ENCODE measurements at places on chromosomes 13 and 19. TPM values are rescaled to one million over a fixed set of nuclear protein-coding genes. Genes with fewer than 3 reads are reported as not detected.

DNA sequence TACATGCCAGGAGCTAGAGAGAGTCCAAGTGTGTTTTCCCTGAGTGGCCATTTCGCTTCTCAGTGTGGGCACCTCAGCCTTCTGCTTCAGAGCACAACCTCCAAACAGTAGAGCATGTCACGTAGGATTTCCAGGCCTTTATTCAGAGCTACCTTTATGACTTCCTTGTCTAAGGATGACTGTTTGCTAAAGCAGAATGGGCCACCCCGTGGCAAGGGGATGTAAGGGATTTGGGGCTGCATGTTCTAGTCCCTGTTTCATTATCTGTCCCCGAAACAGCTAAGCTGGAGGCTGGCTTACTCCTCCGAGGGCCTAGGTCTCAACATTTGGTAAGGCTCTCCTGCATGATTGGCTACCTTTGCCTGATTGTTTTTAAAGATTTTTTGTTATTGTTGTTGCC lies 6.0 kb downstream of the RNASEH2B start:
- H3K36me3 ChIP-seq: no peaks in the 10 kb centered on the region
- no peak overlapping the region for H3K27ac ChIP-seq
- H3K4me3 ChIP-seq: no peak overlapping the region
- H3K4me1 ChIP-seq: peaks cover 10% of the 10 kb centered on the region

DNA sequence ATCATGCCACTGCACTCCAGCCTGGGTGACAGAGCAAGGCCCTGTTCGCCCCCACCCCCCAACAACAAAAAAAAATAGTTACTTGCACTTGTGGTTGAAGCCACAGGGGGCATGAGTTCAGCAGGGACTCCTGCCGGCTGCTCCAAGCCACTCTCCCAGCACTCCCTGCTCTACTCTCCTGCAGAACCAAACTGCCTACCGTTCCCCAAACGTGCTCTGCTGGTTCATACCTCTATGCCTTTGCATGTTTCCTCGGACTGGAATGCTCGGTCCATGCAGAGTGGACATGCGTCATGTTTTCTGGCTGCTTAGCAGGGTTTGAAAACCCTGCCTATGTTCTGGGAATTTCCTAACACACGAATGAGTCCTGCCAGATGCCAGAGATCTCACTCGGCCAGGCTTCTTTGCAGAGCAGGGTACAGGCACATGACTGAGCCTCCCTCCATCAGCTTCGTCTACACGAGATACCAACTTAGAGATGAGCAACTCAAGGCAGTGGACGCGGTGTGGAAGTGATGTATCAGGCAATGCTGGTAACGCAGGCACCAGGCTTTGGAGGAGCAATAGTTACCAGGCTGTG lies 8.5 kb upstream of the SLC25A15 start:
- no peaks in the 10 kb centered on the region for H3K27me3 ChIP-seq
- no peaks in the 10 kb centered on the region for H3K36me3 ChIP-seq
- H3K27ac ChIP-seq: no peak overlapping the region

- no peak for DNase-seq
- H3K4me1 ChIP-seq: no peaks in the 10 kb centered on the region
- no peaks in the 10 kb centered on the region for H3K36me3 ChIP-seq
- H3K27ac ChIP-seq: no peak overlapping the region
- H3K4me3 ChIP-seq: no peak overlapping the region
Measured at GRCh38 chr13:79018166-79018565, 359.2 kb upstream of the OBI1 start.

GRCh38 chr13:111973186-111973585 lies 93.8 kb upstream of the SOX1 start:
- H3K4me3 ChIP-seq: no peak overlapping the region
- peaks cover 2% of the 10 kb centered on the region for H3K36me3 ChIP-seq
- peak; percentile 24 for DNase-seq
- H3K27me3 ChIP-seq: peaks cover 37% of the 10 kb centered on the region
- no peak overlapping the region for H3K27ac ChIP-seq

GRCh38 chr13:59607780-59608233 lies 555.9 kb downstream of the DIAPH3 start:
- no peaks in the 10 kb centered on the region for H3K27me3 ChIP-seq
- H3K27ac ChIP-seq: no peak overlapping the region
- no peaks in the 10 kb centered on the region for H3K4me1 ChIP-seq

DNA sequence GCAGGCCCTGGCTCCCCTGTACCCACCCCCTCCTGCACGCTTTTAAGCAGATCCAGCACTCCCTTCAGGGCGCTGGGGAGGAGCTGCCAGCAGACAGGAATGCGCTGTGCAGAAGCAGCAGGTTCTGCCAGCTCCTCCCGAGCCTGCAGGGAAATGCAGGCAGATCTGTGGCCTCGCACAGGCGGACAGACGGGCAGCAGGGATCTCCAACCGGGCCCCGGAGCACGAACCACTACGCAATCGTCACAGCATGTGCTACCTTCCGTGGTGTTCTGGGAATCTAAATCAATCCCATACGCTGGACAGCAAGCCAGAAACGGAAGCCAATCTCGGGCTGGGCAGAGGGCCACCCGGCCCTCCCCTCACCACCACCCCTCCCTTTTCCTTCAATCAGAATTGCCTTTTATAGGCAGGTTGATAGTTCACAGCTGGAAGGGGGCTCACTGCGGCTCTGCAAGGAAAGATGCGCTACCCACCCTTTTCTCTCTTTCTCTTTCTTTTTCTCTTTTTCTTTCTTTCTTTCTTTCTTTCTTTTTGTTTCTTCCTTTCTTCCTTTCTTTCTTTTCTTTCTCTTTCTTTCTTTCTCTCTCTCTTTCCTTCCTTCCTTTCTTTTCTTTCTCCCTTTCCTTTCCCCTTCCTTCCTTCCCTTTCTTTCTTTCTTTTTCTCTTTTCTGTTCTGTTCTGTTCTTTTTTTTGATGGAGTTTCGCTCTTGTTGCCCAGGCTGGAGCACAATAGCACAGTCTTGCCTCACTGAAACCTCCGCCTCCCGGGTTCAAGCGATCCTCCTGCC lies 99.9 kb downstream of the GNG7 start:
- no peaks in the 10 kb centered on the region for H3K36me3 ChIP-seq
- H3K27me3 ChIP-seq: no peaks in the 10 kb centered on the region
- H3K4me3 ChIP-seq: peak overlapping the region; percentile 18
- no peak for DNase-seq
- H3K4me1 ChIP-seq: peaks cover 23% of the 10 kb centered on the region

- H3K27ac ChIP-seq: no peak overlapping the region
- H3K4me1 ChIP-seq: peaks cover 33% of the 10 kb centered on the region
- no peak overlapping the region for H3K4me3 ChIP-seq
- peaks cover 9% of the 10 kb centered on the region for H3K36me3 ChIP-seq
Measured at GRCh38 chr19:2254064-2254872, 1.9 kb downstream of the JSRP1 start.

DNA sequence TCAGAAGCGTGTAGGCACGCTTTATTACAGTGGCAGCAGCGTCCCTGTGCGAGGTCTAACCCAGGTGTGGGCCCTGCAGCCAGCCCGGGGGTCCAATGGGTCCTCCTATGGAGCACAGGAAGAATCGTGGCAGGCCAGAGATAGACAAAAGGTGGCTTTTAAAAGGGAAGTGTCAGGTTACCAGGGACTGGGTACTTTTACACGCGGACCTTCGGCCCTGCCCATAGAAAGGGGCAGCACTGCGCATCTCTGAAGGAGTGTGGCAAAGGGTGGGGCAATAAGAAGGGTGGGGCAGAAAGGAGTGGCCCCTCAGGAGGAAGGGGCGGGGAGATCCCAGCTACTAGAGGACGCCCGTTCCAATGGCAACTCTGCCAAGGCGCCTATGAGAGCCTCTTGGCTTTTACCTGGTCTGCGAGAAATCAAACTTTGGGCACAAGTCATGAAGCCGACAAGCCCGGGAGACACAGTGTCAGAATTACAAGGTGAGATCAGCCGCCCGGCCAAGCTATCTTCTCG lies 1419.8 kb downstream of the UQCRFS1 start:
- peak overlapping the region; percentile 57 for H3K4me3 ChIP-seq
- H3K27ac ChIP-seq: peak overlapping the region; percentile 72
- H3K27me3 ChIP-seq: no peaks in the 10 kb centered on the region
- DNase-seq: no peak
- H3K36me3 ChIP-seq: peaks cover 8% of the 10 kb centered on the region

- H3K4me3 ChIP-seq: no peak overlapping the region
- H3K36me3 ChIP-seq: no peaks in the 10 kb centered on the region
- H3K4me1 ChIP-seq: no peaks in the 10 kb centered on the region
- H3K27ac ChIP-seq: no peak overlapping the region
- H3K27me3 ChIP-seq: no peaks in the 10 kb centered on the region
Measured at GRCh38 chr13:36804588-36804987, 14.4 kb upstream of the RFXAP start.

GRCh38 chr19:54418030-54418929 lies 3.0 kb downstream of the TTYH1 start:
- no peaks in the 10 kb centered on the region for H3K27me3 ChIP-seq
- peak; percentile 78 for DNase-seq
- H3K27ac ChIP-seq: peak overlapping the region; percentile 87
- peak overlapping the region; percentile 32 for H3K4me3 ChIP-seq
- H3K36me3 ChIP-seq: peaks cover 59% of the 10 kb centered on the region

DNA sequence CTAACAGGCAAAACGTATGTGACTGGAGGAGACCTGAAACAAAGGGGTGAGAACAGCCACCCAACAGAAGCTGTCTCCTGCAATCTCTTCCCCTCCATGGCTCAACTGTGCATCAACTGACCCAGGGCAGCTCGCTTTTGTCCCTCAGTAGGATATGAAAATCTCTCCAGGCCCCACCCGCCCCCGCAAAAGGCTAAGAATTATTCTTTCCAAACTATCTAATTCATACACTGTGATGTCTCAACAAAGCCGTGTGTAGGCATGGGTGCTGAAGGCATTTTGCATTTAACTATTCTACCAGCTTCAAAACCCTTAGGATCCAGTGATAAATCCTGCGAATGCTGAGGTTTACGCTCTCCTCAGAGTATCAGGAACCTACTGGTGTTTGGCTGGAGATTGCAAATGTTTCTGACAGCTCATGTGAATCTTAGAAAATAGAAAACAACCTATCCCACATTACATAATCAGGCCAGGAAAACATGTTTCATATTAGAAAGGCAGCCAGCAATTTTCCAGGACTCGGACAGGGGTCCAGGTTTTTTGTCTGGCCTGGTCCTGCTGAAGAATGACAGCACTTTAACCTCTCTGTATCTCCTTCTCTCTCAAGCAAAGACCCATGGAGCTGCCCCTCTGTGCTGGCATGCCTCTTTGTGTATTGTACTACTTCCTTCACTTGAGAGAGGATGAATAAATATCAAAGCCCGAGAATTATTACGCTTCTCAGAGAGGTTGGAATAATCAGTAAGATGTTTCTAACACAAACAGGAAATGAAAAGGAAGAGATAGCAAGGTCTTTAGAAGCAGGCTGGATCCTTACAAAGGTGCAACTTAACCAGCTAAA lies 17.3 kb downstream of the DHRS12 start:
- no peak overlapping the region for H3K27ac ChIP-seq
- peaks cover 15% of the 10 kb centered on the region for H3K4me1 ChIP-seq

DNA sequence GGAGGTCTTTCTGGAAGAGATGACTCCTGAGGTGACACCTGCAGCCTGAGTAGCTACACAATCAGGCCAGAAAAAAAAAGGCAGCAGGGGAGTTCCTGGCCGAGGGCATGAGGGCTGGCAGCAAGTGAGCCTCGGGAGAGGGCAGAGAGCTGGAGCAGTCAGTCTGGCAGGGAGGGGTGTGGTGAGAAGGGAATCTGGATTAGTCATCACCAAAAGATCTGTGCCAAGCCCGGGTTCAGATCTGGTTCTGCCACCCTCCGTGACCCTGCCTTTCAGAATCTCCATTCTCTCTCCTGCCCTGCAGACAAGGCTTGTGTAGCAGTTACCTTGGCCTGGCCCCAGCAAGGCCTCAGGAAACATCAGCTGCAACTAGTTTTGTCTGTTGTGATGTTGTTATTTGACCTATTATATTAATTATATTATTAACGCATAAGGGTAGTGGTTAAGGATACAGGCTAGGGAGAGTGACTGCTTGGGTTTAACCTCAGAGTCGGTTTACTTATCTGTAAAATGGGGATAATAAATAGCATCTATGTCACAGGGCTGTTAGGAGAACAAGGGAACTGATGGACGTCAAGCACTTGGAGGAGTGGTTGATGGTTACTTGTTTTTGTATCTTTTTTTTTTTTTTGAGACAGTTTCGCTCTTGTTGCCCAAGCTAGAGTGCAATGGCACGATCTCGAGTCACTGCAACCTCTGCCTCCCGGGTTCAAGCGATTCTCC lies 2.7 kb upstream of the CAPNS1 start:
- peaks cover 14% of the 10 kb centered on the region for H3K4me1 ChIP-seq
- no peaks in the 10 kb centered on the region for H3K27me3 ChIP-seq
- peaks cover 8% of the 10 kb centered on the region for H3K36me3 ChIP-seq
- no peak for DNase-seq
- no peak overlapping the region for H3K27ac ChIP-seq
- no peak overlapping the region for H3K4me3 ChIP-seq

- no peak for DNase-seq
- H3K27me3 ChIP-seq: no peaks in the 10 kb centered on the region
- H3K4me1 ChIP-seq: peaks cover 42% of the 10 kb centered on the region
- peaks cover 68% of the 10 kb centered on the region for H3K36me3 ChIP-seq
- H3K4me3 ChIP-seq: no peak overlapping the region
Measured at GRCh38 chr13:113046883-113047244, 58.7 kb upstream of the F7 start.

GRCh38 chr13:79056706-79057105 lies 349.3 kb downstream of the RBM26 start:
- H3K4me3 ChIP-seq: no peak overlapping the region
- no peaks in the 10 kb centered on the region for H3K27me3 ChIP-seq
- DNase-seq: no peak
- no peaks in the 10 kb centered on the region for H3K4me1 ChIP-seq
- H3K27ac ChIP-seq: no peak overlapping the region
- H3K36me3 ChIP-seq: no peaks in the 10 kb centered on the region

DNA sequence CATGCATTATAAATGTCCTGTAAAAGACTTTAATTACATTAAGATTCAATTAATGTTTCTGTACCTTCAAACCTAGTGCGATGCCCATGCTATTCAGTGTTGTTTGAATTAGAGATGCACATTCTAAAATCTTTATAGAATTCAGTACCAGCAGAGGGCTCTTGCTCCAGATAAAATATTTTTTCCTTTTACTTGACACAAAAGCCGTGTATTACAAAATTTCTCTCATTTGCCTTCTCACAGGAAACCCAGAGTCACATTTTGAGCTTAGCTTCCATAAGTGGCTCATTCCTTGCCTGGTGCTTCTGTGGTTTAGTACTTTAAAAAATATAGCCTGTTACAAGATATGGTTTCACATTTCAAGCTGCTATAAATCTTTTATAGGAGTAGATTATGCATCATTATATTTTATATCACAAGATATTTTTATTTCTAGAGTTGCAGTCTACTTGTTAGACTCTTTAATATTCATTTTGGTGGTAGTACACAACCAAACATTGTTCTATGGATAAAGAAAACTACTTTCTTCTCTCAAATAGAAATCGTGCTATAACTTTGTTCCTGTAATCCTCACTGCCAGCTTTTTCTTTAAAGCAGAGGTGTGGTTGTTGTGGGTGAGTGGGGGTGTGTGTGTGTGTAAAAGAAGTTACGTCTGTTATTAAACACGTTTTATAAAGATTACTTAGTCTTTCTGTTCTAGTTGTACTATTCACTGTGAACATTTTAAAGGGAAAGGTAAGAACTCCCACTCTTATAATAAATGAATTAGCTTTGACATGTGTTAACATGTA lies 101.4 kb downstream of the RNF17 start:
- H3K4me1 ChIP-seq: no peaks in the 10 kb centered on the region
- peak; percentile 57 for DNase-seq
- no peaks in the 10 kb centered on the region for H3K27me3 ChIP-seq
- no peaks in the 10 kb centered on the region for H3K36me3 ChIP-seq
- no peak overlapping the region for H3K4me3 ChIP-seq

GRCh38 chr19:43511324-43511723 lies 6.8 kb upstream of the PHLDB3 start:
- H3K27me3 ChIP-seq: no peaks in the 10 kb centered on the region
- no peaks in the 10 kb centered on the region for H3K4me1 ChIP-seq
- no peak for DNase-seq
- H3K27ac ChIP-seq: no peak overlapping the region
- no peak overlapping the region for H3K4me3 ChIP-seq

SPINT2 gene
- total RNA-seq: 242 TPM

PRSS57 gene
- 1.1 TPM for total RNA-seq

TMEM255B gene
- total RNA-seq: 1.4 TPM

CCNA1 gene
- 6.2 TPM for total RNA-seq

KLK3 gene
- not detected for total RNA-seq

CFD gene
- total RNA-seq: 6.5 TPM

Measured in spinal cord (tissue), 10 donors.